ENCODE measurements at places on chromosomes 3 and 15. TPM values are rescaled to one million over a fixed set of nuclear protein-coding genes. Genes with fewer than 3 reads are reported as not detected.

The TUSC7 gene
- not detected for total RNA-seq

The PLA2G4B gene
- 10.6 TPM for total RNA-seq

The CTXN2 gene
- 0.25 TPM for total RNA-seq

The TMEM212 gene
- not detected for total RNA-seq

The PPM1M gene
- 11.8 TPM for total RNA-seq

The MYLK gene
- total RNA-seq = 13.3 TPM

The PLCL2 gene
- total RNA-seq = 3.6 TPM

The CHRNA7 gene
- 3.0 TPM for total RNA-seq

DNA sequence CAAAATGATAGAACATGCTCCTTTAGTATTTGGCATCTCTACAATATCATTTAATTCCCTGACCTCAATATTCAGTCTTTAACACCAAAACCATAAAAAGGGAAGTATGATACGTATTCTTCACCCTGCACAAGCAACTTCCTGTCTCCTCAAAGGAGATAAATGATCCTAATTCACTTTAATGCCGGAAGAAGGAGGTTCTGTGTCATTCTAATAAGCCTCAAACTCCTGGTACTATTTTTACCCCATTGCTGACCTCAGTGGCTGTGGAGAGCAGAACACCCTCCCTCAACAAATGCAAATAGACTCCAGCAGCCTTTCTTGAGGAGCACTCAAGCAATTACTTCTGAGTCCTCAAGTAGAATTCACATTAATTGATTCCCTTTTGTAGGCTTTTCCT, 173.3 kb downstream of the TMEM108 start:
- peak overlapping the region; percentile 63 for H3K27ac ChIP-seq
- no peak for DNase-seq
- no peak overlapping the region for H3K4me3 ChIP-seq
- H3K36me3 ChIP-seq = no peaks in the 10 kb centered on the region

GRCh38 chr15:39580485-39581241, at the start of gene THBS1:
Gene THBS1, plus strand, starts transcription at chr15:39581079. Its CDS starts 779 bp downstream, at chr15:39581858.
- peak; percentile 91 for DNase-seq
- H3K4me1 ChIP-seq = peaks cover 45% of the 10 kb centered on the region
- peaks cover 16% of the 10 kb centered on the region for H3K36me3 ChIP-seq
- peak within 1 kb of the TSS; percentile 81 for H3K4me3 ChIP-seq
- H3K27ac ChIP-seq = peak within 1 kb of the TSS; percentile 99

DNA sequence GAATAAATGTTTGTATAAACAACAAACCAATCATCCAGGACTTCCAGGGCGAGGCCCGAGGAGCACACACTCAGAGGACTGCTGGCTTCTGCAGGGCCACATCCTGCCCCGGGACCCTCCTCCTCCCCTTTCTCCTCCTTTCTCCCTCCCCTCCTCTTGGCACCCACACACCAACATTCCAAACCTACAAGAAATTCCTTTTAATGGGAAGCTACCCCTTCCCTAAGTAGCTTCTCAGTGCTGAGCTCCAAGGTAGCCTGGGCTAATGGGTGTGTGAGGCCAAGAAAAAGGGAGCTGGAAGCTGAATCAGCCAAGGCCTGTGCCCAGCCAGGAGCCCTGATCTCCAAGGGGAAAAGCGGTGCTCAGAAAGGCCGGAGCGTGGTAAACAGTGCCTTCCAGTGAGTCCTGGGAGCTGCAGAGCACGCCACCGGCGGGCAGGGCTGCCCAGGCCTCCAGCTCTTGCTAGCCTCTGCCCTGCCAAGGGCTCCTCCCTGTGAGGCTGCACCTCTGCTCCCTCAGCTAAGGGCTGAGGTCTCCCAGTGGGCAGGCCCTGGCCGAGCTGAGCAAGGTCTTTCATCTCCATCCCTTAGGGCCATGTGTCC, 3.9 kb downstream of the ITIH3 start:
- H3K4me1 ChIP-seq = peaks cover 24% of the 10 kb centered on the region
- H3K27me3 ChIP-seq = no peaks in the 10 kb centered on the region
- DNase-seq = no peak

GRCh38 chr3:177921153-177921552, 615.1 kb upstream of the KCNMB2 start:
- no peaks in the 10 kb centered on the region for H3K27me3 ChIP-seq
- DNase-seq = no peak
- no peak overlapping the region for H3K27ac ChIP-seq
- no peak overlapping the region for H3K4me3 ChIP-seq
- H3K36me3 ChIP-seq = peaks cover 5% of the 10 kb centered on the region

- H3K4me3 ChIP-seq = no peak overlapping the region
- H3K27me3 ChIP-seq = no peaks in the 10 kb centered on the region
- H3K27ac ChIP-seq = no peak overlapping the region
- H3K4me1 ChIP-seq = peaks cover 55% of the 10 kb centered on the region
- H3K36me3 ChIP-seq = no peaks in the 10 kb centered on the region
Measured at GRCh38 chr15:95897651-95898050, 432.8 kb upstream of the NR2F2 start.

GRCh38 chr3:138011722-138012121, 1.8 kb downstream of the CLDN18 start:
- DNase-seq = no peak
- no peaks in the 10 kb centered on the region for H3K27me3 ChIP-seq
- H3K4me3 ChIP-seq = no peak overlapping the region
- H3K27ac ChIP-seq = no peak overlapping the region

DNA sequence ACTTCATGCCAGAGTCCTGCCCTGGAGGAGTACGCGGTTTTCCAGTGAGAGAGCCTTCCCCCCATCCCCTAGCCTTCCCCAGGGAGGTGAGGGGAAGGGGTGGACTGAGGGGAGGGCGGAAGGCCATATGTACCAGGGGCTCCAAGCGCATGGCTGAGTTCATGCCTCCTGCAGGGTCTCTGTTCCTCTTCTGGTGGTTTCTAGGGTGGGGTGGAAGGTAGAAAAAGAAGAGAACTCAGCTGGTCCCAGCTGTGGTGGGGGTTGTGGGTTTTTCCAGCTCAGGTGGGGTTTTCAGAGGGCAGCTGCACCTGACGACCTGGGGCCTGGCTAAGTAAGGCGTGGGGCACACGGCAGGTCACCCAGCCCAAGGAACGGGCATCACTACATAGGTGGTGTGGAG, 10.7 kb upstream of the IQSEC1 start:
- no peak for DNase-seq
- H3K27ac ChIP-seq = no peak overlapping the region
- H3K36me3 ChIP-seq = no peaks in the 10 kb centered on the region

DNA sequence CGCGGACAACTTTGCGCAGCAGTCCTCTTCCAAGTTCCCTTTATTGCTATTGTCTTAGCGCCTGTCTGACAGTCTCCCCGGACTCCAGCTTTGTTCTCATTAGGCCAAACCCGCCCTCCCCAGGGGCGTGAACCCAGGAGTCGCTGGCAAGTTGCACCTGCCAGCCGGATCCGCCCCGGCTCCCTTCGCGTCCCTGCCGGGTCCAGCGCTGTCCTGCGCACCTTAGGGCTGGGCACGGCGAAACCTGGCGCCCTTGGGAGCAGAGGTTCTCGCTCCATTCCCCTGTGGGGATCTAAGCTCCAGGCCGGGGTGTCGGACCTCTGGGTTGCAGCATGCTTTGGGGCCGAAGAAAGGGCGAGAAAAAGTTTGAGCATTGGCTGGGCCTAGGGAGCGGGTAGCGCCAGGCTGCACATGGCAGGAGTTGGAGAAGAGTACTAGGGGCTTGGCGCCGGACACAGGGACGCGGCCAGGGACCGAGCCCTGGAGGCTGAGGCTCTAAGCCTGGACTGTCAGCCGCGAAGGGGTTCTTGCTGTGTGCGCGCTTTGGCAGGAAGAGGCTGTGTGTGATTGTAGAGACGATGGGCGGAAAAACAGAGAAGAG, 335.1 kb upstream of the THRB start:
- peaks cover 20% of the 10 kb centered on the region for H3K4me1 ChIP-seq
- DNase-seq = peak; percentile 20
- no peaks in the 10 kb centered on the region for H3K36me3 ChIP-seq
- H3K27me3 ChIP-seq = peaks cover 25% of the 10 kb centered on the region
- peak overlapping the region; percentile 86 for H3K4me3 ChIP-seq
- H3K27ac ChIP-seq = peak overlapping the region; percentile 13

GRCh38 chr3:114809668-114810413, 337.2 kb downstream of the ZBTB20 start:
- DNase-seq = no peak
- no peak overlapping the region for H3K27ac ChIP-seq
- H3K27me3 ChIP-seq = no peaks in the 10 kb centered on the region
- H3K4me1 ChIP-seq = no peaks in the 10 kb centered on the region
- peaks cover 3% of the 10 kb centered on the region for H3K36me3 ChIP-seq

DNA sequence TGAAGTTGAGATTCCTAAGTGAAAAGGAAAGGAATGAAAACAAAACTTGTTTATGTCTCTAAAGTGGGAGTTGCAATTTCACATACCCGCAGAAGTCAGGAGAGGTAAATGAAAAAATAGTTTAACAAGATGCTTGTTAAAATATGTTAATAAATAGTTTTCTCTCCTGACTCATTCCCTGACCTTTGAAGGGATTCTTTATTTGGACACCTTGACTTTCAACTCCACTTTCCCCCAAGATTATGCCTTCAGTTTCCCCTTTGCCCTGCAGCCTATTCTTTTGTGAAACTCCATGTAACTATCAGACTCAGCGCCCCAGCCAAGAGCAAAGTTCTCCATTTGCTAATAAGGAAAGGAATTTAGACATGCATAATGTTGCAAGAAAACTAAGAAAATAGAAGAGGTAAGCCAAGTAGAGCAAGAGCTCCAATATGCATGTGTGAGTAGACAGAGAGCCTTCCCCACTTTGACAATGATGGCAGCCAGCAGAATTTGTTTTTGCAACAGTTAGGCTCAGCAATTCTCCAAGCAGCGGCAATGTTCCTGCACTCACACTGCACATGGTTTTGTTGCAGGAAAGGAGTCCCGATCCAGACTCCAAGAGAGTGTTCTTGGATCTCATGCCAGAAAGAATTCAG, 61.2 kb downstream of the CD200 start:
- H3K36me3 ChIP-seq = peaks cover 7% of the 10 kb centered on the region
- no peaks in the 10 kb centered on the region for H3K27me3 ChIP-seq
- H3K4me3 ChIP-seq = no peak overlapping the region
- no peak for DNase-seq

- DNase-seq = no peak
- H3K4me3 ChIP-seq = no peak overlapping the region
- no peak overlapping the region for H3K27ac ChIP-seq
Measured at GRCh38 chr3:115698851-115699591, 75.7 kb downstream of the GAP43 start.

- H3K4me1 ChIP-seq = peaks cover 23% of the 10 kb centered on the region
- H3K27me3 ChIP-seq = no peaks in the 10 kb centered on the region
- H3K4me3 ChIP-seq = no peak overlapping the region
- no peak for DNase-seq
Measured at GRCh38 chr3:56282341-56282740, 185.9 kb downstream of the ERC2 start.

DNA sequence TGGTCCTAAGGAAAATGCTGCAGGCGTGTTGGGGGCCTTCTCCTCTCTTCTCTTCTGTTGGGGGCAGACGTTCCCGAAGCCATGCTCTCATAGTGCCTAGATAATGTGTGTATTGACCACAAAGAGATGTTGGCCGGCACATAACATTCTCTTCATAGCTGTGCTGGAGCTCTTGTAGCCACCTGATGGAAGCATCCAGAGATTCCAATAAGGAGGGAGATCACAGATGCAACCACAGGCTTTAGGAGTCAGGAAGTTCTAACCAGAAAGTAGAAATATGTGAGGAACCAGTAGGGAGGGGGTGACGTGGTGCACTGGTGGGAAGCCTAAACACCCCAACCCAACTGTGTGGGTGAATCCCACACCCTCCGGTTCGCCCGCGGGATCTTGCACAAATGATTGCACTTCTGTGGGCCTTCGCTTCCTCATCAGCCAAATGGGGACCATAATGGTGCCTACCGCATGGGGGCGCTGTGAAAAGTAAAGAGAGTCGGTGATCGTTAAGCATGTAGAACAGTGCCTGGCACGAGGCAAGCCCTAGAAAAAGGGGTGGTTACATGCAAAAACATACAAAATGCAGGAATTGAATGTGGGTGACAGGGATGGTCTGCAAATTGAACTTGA, 87.8 kb downstream of the TOP2B start:
- peaks cover 37% of the 10 kb centered on the region for H3K36me3 ChIP-seq
- peaks cover 8% of the 10 kb centered on the region for H3K4me1 ChIP-seq
- DNase-seq = no peak
- no peak overlapping the region for H3K27ac ChIP-seq
- no peaks in the 10 kb centered on the region for H3K27me3 ChIP-seq

DNA sequence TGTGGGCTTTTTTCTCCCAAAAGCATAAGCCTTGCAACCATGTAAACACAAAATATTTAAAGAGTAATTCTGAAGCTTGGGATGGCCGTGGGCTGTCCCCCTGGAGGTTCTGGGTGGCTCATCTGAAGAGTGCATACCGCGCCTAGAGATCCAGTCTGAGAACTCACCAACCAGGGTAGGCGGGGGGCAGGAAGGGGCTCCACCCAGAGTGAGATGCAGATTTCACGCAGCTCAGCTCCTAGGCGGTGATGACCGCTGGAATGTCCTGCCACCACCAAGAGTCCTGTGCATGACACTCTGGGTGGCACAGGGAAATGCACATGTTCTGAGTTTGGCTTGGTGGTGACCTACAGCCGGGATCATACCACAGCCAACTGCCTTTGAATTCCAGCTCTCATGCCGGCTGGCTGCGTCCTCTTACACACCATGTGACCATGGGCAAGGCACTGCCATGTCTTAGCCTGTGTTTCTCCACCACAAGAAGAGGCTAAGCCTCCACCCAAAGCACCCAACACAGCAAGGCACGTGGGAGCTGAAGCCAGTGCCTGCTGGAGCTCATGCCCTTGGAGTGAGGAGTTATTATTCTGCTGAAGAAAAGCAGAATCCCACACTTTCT, 125.1 kb upstream of the IQSEC1 start:
- H3K36me3 ChIP-seq = no peaks in the 10 kb centered on the region
- H3K27me3 ChIP-seq = peaks cover 28% of the 10 kb centered on the region
- DNase-seq = no peak
- no peaks in the 10 kb centered on the region for H3K4me1 ChIP-seq
- no peak overlapping the region for H3K4me3 ChIP-seq

DNA sequence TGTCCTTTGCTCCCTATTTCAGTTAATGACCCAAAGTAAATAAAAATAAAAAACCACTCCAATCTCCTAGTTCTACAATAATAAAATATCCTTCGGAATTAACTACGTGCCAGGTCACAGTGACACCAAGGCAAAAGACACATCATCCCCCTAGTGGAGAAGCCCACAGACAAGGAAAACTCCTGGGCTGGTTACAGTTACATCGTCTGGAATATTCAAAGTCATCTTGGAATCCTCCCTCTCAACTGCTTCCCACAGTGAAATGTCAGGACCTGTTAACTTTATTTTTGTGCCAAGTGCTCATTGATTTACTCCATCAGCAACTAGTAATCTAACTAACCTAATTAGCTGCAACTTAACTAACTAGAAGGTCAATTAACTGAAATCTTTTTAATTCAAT, 349.3 kb downstream of the MAGI1 start:
- H3K36me3 ChIP-seq = no peaks in the 10 kb centered on the region
- H3K4me3 ChIP-seq = no peak overlapping the region
- no peak for DNase-seq
- H3K27ac ChIP-seq = no peak overlapping the region

DNA sequence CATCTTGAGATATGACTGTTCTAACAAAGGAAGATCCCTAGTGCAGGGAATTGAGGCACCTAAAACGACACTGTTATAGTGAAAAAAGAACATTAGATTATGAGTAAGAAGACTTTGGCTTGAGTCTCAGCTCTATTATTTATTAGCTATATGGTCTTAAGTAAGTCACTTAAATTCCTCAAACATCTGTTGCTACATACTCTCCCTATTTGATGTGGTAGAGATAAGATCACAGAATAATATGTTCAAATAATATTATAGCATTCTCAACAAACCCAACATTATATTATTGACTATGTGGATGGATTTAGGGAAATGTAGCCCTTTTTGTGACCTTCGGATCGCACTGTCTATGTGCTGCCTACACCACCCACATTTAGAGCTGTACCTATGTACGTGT, 136.9 kb downstream of the P2RY1 start:
- DNase-seq = no peak
- no peaks in the 10 kb centered on the region for H3K27me3 ChIP-seq
- H3K4me3 ChIP-seq = no peak overlapping the region
- H3K36me3 ChIP-seq = no peaks in the 10 kb centered on the region

All from mesothelial cell of epicardium (in vitro differentiated cells).